ENCODE measurements at places on chromosomes 16 and 17.

- peak; percentile 61 for DNase-seq
- no peak overlapping the region for H3K4me3 ChIP-seq
- H3K27ac ChIP-seq: no peak overlapping the region
- no peaks in the 10 kb centered on the region for H3K27me3 ChIP-seq
- H3K4me1 ChIP-seq: no peaks in the 10 kb centered on the region
Measured at GRCh38 chr17:82334204-82334621, 647 bp upstream of the SECTM1 start.

DNA sequence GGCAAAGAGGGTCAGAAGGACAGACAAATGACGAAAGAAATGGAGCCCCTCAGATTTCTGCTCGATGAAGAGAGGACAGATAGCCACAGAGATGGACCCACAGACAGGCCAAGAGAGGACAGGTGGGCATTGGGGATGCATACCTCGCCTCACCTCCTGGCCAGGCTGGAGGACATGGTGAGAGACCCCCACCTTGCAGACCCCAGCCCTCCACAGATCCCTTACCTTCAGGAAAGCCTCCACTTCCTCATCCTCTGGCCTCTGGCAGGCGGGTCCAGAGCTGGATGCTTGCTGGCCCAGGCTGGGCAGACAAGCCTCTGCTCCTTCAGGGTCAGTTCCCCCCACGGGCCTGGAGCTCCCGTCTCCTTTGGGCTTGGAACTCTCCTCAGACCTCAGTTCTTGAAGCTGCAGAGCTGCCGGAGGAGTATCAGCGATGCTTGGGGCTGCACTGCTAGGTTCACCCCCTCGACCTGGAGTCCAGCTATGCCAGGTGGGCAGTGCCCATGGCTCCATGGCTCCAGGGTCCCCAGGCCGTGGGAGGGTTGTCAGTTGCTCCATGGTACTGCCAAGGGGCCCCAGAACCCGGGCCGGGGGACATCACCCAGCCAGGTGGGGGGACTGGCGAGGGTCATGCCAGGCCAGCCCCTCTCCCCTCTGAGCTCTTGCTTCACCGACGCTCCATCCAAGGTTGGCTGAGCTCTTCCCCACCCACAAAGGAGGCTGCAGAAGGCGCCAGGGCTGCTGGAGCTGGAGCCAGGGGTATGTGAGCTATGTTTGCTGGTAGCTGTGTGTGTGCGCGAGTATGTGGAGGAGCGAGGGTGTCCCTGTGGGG, 1.0 kb downstream of the TSPOAP1 start:
- H3K4me3 ChIP-seq: no peak overlapping the region
- H3K4me1 ChIP-seq: no peaks in the 10 kb centered on the region
- H3K27me3 ChIP-seq: no peaks in the 10 kb centered on the region
- no peak overlapping the region for H3K27ac ChIP-seq

- no peak for DNase-seq
- no peaks in the 10 kb centered on the region for H3K27me3 ChIP-seq
- no peaks in the 10 kb centered on the region for H3K4me1 ChIP-seq
- no peaks in the 10 kb centered on the region for H3K36me3 ChIP-seq
- H3K4me3 ChIP-seq: no peak overlapping the region
- no peak overlapping the region for H3K27ac ChIP-seq
Measured at GRCh38 chr17:57970710-57971109, 15.5 kb upstream of the CUEDC1 start.

DNA sequence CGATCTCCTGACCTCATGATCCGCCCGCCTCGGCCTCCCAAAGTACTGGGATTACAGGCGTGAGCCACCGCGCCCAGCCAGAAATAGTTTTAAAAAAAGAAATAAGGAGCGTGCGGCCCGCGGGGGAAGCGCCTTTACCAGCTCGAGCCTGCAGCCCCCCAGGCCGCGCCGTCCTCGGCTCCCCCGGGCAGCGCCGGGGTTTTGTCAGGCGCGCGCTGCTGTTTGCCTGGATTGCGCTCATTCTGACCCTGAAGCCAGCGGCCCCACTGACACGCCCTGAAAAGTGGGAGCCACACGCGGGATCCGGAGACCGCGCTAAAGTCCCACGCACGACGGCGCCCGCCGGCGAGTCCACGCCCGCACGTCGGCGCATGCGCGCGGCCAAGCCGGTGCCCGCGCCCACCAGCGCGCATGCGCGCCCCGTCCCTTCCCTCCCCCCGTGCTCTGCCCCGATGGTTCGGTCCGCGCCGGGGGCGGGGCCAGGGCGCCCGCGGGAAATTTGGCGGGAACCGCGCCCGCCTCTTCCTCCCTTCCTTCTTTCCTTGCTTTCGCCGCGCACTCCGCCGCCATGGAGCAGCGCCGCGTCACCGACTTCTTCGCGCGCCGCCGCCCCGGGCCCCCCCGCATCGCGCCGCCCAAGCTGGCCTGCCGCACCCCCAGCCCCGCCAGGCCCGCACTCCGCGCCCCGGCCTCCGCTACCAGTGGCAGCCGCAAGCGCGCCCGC, at the start of gene CDT1:
Gene CDT1, plus strand, starts transcription at position 526 of the 724 bp plus-strand sequence. Its CDS starts 43 bp downstream, at position 569.
- H3K36me3 ChIP-seq: no peaks in the 10 kb centered on the region
- peak within 1 kb of the TSS; percentile 59 for H3K4me3 ChIP-seq
- no peaks in the 10 kb centered on the region for H3K27me3 ChIP-seq
- peak; percentile 89 for DNase-seq

Measured in aorta (tissue), 5 donors.